ENCODE measurements at places on chromosomes 13 and 19.

DNA sequence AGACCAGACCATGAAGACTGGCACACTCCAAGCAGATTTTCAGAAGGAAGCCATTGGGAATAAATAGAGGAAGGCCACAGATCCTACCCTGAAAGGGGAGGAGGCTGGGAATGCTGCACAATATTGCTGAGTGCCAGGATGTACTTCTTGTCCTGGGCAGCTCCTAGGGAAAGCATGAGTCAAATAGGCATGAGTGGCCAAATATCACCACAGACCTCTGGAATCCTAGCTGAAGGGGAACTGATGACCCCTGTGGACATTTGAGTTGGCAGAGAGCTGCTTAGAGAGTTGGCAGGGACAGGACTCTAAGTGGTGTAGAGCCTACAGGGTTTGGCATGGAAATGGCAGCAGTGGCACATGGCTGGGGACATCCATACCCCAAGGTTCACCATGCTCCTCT is 234.3 kb upstream of the TRPC4 start:
- no peak for DNase-seq

DNA sequence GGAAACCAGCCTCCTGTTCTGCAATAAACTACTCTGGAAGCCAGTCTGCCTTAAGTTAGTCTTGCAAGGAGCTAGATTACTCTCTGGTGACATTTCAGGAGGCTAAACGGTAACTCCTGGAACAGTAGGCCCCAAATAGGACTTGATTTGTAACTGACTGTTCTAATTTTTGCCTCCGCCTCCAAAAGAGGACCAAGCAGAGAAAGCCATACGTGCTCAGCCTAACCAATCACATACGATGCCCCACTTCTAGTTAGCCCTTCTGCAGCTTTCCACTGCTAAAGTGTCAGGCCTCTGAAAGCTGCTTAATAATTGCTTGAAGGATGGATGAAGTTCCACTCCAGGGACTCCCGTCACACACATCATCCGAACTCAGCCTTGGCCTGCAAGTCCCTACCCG is 744 bp downstream of the ZNF805 start:
- no peak for DNase-seq

- no peak for DNase-seq
Measured at GRCh38 chr13:44685641-44686040, 109.5 kb upstream of the TSC22D1 start.

- DNase-seq, result no peak
Measured at GRCh38 chr19:48554385-48555091, 2.6 kb downstream of the SULT2B1 start.

GRCh38 chr19:44753932-44754749 is 5.6 kb downstream of the BCL3 start:
- DNase-seq, result peak; percentile 88

DNA sequence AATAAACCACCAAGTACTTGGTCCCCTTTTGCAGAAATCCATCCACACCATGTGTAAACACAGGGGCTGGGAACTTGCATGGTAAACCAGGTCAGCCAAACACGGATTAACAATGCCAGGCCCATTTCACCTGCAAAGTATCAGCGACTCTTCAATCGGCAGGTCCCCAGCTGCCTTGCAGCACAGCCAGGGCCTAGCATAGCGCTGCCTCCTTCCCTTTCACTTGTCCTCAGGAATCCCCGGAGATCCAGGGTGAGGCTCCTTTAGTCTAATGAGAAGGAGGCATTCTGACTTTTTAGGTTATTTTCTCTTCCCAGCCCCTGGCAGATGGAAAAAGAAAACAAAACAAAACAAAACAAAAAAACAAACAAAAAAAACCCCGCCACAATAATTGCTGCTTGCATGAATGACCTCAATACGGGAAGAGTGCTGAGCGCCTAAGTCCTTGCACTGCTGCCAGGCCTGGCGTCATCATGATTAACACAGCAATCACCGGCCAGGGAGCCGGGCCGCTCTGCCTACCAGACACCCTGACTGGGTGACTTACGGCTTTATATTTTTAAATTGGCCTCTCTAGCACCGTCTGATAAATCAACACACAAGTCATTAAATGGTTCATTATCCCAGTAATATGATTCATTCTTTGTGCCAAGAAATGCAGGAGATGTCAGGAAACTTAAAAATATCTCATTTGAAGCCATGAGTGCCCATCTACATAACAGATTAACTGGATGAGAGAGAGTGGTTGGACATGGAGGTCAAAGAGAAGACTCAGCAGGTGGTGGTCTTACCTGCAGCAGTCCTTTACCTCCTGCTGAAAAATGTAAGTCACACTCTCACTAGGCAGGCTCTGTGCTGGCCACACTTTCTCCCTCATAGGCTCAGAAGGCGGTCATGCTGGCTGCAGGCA is 692.7 kb downstream of the UQCRFS1 start:
- DNase-seq, result no peak

GRCh38 chr19:887072-887471 is 5.9 kb downstream of the MED16 start:
- no peak for DNase-seq

GRCh38 chr13:34469196-34469986 is 472.7 kb upstream of the NBEA start:
- no peak for DNase-seq

DNA sequence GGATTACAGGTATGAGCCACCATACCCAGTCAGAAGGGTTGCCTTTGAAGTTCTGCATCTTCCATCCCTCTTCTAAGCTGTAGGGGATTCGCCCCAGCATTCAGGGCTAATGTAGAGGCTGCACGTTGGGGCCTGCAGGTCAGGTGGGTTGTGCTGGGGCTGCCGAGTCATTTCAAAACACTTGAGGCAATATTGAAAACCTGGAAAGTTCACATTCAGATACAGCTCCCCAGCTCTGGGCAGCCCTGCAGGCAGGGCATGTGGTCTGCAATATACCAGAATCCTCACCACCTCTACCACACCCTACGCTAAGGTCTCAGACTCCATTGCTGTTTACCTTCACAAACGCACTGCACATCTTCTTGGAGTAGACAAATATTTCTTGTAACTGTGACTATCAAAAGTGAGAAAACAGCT is 24.6 kb downstream of the CCNE1 start:
- no peak for DNase-seq

DNA sequence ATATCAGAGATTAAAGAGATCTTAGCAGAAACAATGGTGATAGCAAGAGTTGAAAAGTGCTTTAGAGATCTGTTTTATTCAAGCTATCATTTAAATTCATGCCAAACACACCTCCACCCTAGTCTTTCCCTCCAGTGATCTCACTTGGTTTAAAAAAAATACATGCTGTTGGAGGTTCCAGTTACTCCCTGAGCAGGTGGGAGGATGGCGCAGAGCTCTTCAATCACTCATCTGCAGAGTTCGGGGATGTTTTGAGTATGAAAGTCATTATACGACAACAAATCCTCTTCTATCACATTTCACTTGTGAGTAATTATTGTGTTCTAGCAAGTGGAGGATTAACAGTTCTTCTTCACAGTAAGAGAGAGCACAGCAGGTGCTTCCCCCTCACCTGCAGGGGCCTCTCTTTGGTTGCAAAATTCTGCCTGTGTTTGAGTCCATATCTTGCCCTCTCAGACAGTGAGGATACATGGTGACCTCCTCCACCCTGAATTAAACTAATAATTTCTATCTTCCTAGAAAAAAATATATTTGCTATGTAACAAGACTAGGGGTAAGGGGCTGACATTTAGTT is 376.7 kb downstream of the LIG4 start:
- no peak for DNase-seq

DNA sequence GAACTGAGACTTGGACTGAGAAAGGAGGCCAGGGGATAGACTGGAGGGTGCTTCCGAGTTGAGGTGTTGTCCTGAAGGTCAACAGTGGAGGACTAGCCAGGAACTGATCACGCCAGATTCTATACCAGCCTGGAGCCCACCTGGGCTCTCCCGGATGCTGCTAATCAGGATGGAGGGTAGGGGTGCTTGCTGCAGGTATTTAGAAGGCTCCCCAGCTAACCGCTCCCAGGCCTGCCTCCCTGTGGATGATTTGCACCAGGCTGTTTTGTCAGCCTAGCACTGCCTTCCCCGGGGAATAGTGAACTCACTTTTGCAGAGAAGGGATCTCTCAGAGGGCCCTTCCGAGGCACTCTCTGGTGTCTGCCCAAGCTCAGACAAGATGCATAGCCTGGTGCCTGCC is 60.5 kb upstream of the KCTD15 start:
- no peak for DNase-seq

GRCh38 chr13:26628706-26629105 is 71.2 kb downstream of the WASF3 start:
- no peak for DNase-seq

DNA sequence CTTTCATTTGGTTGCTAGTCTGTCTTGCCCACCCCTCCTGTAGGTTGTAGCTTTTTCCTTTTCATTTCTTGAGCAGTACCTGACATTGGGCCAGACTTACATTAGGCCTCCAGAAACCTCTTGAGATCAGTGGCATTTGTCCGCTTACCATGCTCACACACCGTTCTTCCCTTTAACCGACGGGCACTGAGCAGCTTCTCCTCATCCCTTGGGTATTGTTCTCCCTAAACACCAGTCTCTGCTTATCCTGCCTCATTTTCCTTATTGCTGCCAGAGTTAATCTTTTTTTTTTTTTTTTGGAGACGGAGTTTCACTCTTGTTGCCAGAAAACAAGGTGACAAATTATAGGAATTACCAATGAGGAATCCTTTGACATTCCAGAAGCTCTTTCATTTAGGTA is 27.2 kb upstream of the KCTD4 start:
- no peak for DNase-seq

DNA sequence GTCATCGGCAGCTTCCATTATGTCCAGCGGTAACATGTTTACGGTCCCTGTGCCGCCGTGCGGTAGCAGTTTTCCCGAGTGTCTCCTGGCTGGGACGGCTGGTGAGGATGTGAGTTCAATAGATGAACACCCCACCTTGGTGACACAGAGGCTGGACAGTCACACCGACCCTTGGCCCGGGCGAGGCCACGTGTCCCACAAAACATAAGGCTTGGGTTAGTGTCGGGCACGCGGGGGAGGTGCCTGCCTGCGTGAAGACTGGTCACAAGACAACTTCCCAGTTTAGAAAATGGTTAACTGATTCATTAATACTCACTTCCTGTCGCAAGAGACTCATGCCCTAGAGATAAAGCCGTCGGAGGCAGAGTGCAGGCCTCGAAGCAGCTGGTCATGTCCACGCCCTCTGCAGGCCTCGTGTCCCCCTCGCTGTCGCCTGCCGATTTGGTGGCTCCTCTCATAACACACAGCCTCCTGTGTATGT is 17.2 kb downstream of the RASA3 start:
- peak; percentile 83 for DNase-seq

GRCh38 chr19:37961198-37961597 is 54.2 kb downstream of the SIPA1L3 start:
- DNase-seq, result no peak

DNA sequence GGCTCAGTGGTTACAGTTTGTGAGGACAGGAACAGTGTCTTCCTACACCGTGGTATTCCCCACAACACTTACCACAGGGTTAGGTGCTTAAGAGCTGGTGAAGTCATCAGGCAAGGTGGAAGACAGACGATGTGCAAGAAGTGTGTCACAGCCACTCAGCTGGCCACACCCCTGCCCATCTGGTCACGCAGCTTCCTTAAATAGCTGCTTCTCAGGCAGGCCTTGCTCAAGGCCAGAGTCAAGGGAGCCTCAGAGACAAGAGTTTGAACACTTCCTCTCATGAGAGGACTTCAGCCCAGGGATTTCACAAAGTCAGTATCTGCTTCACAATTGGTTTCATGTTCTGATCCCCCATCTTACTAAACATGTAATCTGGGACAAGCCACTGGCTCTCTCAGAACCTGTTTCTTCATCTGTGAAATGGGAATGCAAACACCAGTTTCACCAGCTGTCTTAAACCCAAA is 80.3 kb upstream of the FRY start:
- no peak for DNase-seq

- DNase-seq, result peak; percentile 33
Measured at GRCh38 chr19:18160971-18161635, 8.1 kb downstream of the PIK3R2 start.

DNA sequence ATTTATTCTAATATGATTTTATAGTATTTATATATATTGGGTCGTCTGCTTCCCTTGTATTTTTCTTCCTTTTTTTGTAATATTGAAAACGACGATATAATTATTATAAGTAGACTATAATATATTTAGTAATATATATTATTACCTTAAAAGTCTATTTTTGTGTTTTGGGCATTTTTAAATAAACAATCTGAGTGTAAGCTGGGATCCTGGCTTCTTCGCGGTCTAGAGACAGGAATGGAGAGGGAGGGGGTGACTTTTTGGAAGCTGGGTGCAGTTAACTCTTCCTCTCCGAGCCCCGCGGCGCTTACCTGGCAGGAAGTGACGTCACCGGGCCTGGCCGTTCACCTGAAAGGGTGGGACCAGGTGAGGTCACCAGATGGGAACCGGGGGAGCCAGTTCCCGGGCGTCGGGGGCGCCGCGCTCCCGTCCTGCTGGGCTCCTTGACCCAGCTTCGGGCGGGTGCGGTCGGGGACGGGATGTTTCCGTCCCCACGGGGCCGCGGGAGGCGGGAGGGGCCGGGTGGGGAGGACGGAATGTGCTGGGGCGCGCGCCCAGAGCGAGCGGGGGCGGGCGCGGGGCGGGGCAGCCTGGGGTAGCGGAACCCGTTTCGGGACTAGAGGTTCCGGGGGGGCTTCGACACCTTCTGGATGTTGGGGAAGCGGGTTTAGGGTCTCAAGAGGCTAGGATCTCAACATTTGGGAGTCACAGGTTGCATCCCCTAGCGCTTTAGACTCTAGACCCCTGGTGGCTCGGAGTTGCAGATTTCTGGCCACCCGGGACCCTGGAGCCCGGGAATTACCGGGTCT is 2.8 kb downstream of the ZFP36 start:
- peak; percentile 54 for DNase-seq

- DNase-seq, result no peak
Measured at GRCh38 chr13:29758531-29759114, 91.8 kb downstream of the UBL3 start.

DNA sequence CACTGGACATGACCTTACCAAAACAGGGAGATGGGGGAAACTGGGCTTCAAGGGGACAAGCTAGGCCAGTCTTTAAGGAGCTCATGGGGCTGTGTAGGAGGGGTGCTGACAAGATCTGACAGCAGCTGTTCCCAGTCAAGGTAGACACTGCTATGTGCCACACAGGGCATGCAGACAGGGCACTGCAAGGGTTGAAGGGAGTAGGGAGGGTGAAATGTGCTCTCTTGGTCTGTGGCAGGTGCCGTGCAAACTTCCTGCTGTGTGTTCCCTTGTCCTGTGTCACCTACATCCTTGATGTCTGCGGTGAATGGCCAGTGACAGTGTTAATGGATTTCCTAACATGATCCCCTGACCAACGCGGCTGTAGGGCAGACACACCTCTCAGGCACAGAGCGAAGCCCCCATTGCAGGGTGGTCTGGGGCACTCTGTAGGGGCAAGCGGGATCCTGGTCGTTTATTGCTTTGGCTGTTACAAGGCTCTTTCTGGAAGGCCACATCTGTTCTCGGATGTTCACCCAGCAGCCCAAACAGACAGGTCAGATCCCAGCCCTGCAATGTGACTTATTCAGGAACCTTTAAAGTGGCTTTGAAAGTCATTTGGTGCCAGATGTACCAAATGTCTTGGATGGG is 199.5 kb upstream of the ZNF536 start:
- DNase-seq, result no peak

GRCh38 chr19:1401138-1401888 is at the start of gene GAMT:
TSS of gene GAMT (minus strand) at chr19:1401542. CDS start at chr19:1401476, 66 bp downstream.
- no peak for DNase-seq
